Stimulated activated CD8-positive, alpha-beta memory T cell treated with anti-CD3 and anti-CD28 coated beads, Interleukin-7, amount 100 ng/mL, for 4 hours (primary cell): ENCODE measurements at places on chromosomes 7 and 10.

DNA sequence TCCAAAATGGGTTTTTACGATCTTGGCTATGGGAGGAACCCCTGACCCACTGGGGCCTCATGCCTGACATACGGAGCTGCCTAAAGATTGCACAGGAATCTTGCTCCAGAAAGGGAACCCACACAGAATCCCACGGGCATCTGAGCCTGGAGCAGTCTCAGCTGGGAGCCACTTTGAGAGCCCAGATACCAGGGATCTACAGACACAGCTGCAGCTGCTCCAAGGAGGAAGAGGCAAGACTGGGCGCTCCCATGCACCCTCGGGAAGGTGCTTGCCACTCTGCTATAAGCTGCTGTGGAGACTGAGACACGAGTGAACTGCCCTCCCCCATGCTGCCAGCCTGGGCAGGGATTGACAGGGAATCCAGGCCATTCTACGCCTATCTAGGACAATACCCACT is 202.5 kb downstream of the REEP3 start:
- DNase-seq: no peak

DNA sequence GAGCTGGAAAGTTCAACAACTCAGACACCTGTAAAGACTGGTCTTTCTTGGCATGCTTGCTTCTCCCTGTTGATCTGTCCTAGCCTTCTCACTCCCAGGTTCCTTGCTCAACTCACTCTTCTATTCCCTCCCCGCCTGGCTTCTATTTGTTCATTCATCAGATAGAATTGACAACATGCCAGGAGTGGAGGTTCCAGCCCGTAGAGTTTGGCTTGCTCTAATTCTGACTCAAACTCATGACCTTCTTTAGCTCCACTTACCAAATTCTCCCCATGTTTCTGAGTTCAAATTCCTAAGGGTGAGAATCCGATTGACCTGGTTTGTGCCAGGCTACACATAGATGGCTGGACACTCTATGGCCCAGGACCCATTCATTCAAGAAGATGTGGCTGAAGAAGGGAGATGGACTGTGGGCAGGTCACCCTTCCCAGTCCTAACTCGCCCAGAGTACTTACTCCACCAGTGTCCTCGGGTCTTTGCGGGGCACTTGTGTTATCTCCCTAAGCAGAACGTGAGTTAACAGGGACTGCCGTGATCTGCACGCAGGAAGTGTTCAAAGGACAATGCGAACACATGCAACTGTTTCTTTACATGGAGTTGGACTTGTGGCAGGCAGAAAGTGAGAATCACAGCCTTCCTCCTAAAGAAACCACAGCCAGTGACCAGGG is 4.0 kb upstream of the TMEM236 start:
- DNase-seq: no peak

- DNase-seq: no peak
Measured at GRCh38 chr7:102169651-102170392, 116.8 kb upstream of the SH2B2 start.

GRCh38 chr10:124596116-124596785 is 134.6 kb downstream of the LHPP start:
- no peak for DNase-seq

DNA sequence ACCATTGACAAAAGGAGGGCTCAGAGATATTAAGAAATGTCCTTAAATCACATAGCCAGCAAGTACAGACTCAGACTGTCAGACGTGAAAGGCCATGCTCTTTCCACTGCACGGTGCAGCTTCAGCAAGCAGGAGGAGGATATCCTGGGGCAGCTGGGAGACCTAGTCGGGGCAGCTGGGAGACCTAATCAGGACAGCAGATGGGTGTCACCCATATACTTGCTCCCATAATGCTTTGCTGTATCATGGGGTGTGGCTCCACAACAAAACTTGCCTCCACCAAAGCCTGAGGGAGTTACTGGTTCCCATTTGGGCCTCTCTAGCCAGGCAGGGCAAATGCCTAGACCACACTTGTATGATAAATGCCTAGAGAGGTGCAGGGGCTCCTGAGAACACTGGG is 55.4 kb downstream of the GRID1 start:
- no peak for DNase-seq

- DNase-seq: no peak
Measured at GRCh38 chr7:26153823-26154783, 2.1 kb downstream of the NFE2L3 start.

DNA sequence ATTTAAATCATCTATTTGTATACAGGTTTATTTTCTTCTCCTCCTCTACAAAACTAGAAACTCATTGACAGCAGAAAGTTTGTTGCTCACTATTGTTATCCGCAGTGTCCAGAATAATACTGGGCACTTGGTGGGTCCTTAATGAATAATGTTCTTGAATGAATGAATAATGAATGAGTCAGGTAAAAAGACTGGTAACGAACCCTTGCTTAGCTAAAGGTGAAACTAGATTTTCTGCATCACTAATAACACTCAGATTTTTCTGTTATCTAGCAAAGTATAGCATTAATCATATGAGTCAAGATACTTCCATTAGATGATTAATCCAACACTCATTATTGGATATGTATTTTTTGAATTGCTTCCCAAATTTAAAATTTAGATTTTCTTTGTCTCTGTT is 953.2 kb downstream of the SORCS3 start:
- no peak for DNase-seq

- no peak for DNase-seq
Measured at GRCh38 chr7:135731-136645, 56.4 kb upstream of the FAM20C start.

GRCh38 chr10:87961314-87961713 is 97.9 kb downstream of the PTEN start:
- no peak for DNase-seq

GRCh38 chr10:82477776-82478175 is 602.8 kb downstream of the NRG3 start:
- DNase-seq: no peak

GRCh38 chr10:43852149-43852548 is 203.5 kb upstream of the ZNF32 start:
- DNase-seq: no peak

- no peak for DNase-seq
Measured at GRCh38 chr10:97001183-97001991, 169.3 kb downstream of the LCOR start.

DNA sequence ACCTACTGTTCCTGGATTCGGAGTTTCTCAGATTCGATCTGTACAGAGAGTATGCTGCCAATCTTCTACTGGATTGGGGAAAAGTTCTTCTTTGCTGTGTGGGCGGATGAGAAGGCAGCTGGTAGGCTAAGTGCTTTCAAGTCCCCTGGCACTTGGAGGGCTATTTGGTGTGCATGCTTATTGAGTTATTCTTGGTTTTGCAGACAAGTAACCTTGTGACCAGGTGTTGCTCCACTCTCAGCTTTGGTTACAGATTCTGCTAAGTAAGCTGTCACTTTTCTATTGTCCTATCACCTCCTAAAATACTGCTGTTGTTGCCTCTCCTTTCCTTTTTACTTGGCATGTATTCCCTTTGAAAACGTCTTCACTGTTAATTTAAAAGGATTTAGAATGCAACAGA is 1375.1 kb upstream of the LRRTM3 start:
- DNase-seq: no peak

- no peak for DNase-seq
Measured at GRCh38 chr10:49628599-49628998, 14.8 kb downstream of the CHAT start.

DNA sequence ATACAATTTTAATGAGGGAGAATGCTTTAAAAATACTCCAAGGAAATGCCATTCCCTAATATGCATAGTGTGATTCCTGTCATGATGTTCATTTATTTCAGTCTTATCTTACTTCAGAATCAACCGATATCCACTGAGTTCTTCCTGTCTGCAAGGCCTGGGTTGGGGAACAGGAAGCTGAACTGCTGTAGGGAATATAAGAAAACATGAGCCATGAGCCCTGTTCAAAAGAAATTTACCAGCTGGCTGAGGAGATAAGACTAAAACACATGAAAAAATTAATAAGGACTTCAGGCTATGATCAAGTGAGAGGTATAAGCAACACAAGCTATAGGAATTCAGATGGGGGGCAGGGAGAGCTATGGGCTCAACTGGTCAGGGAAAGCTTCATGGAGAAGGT is 184.7 kb downstream of the PLPP4 start:
- no peak for DNase-seq

GRCh38 chr7:23120106-23120505 is 14.5 kb downstream of the KLHL7 start:
- no peak for DNase-seq

GRCh38 chr7:11819271-11819670 is 12.7 kb downstream of the THSD7A start:
- no peak for DNase-seq

DNA sequence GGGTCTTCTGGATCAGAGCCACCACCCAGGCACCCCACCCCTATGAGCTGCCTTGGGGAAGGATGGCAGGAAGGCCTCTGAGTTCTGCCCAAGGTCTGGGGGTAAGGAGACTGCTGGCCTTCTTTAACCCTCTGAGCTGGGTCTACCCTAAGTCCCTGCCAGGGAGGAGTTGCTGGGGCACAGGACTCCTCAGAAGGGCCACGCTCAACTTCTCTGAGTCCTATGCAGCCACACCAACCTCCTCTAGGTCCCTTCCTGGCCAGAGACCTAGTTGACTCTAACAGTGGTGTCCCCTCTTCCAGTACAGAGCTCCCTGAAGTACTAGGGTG is 2.6 kb upstream of the NEURL1 start:
- DNase-seq: no peak

DNA sequence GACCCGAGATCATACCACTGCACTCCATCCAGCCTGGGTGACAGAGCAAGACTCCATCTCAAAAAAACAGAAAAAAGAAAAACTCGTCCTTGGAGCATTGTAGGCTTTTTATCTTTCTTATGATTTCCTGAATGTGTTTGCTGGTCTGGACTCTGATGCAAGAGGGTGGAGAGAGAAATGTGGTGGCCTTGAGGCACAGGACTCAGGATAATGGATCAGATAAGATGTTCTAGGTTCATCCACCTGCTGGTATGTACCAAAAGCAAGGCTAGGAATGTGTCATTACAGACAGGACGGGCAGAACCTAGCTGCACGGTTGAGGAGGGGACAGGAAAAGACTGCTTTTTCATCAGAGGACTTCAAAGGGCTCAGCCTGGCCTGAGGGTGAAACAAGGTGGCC is 33.5 kb downstream of the GCC1 start:
- no peak for DNase-seq

GRCh38 chr7:111953611-111954010 is 252.6 kb downstream of the DOCK4 start:
- no peak for DNase-seq

DNA sequence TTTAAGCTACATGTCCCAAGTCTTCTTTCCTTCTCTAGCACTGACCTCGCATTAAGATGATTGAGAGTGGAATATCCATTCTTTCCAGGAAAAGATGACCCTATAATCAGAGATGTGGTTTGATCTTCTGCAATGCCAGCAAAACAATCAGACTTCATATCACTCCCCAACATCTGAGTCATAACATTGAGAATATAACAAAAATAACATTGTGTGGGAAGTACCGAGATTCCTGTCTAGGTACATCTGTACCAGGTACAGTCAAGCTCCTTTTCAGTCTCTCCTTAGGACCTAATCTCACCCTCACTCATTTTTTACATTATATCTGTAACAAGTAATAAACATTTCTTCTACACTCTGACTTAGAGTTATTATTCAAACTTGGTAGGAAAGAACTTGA is 201.6 kb downstream of the LRRTM3 start:
- no peak for DNase-seq

GRCh38 chr10:31340343-31340742 is 21.3 kb downstream of the ZEB1 start:
- no peak for DNase-seq

DNA sequence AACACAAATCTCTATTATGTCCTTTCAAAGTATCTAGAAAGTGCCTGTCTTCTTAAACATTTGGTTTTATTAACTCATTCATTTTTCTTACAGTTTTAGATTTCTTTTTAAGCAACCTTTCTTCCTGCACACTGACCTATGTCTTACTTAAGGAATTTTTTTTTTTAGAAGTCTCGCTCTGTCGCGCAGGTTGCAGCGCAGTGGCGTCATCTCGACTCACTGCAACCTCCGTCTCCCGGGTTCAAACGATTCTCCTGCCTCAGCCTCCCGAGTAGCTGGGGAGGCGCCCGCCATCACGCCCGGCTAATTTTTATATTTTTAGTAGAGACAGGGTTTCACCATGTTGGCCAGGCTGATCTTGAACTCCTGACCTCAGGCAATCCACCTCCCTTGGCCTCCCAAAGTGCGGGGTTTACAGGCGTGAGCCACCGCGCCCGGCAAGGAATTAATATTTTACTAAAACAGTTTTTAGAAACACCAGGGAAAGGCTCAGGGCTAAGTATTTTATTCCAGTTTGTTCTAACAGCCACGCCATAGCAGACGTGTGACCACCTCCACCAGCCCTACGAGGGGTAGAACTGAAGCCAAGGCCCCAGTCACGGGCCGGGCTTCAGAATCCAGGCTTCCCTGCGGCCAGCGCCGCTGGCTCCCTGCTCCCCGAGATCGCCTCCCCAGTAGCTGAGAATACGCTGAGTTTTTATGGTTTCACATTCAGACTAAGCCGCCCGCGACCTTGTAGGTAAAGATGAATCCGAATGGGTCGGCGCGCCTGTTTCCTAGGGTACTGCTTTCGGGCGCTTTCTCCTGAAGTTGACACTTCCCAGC is 941 bp upstream of the LUC7L2 start:
- no peak for DNase-seq

- no peak for DNase-seq
Measured at GRCh38 chr10:53166325-53166724, 393.7 kb upstream of the MBL2 start.
